Activated naive CD4-positive, alpha-beta T cell (primary cell): ENCODE measurements at places on chromosomes 7 and 10.

- DNase-seq, result no peak
Measured at GRCh38 chr7:127937066-127937680, 94.1 kb downstream of the LRRC4 start.

GRCh38 chr10:12605580-12606405 lies 256.4 kb downstream of the CAMK1D start:
- peak; percentile 50 for DNase-seq

DNA sequence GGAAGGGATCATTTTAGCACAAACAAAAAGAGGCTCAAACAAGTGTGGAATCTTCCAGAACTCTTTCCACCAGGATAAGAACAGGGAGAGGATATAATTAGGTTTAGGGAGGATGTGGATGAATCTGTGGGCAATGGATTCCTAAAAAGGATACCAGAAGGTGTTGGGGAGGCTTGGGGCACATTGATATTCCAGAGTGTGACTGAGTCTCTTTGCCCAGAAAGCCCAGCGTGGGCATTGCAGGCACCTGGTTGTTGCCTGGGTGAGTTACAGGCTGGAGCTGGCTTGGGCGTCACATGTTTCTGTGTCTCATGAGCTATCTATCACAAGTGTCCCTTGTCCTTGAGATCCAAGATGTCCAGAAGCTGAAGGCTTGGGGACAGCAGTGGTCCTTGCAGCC lies 3.3 kb downstream of the COL26A1 start:
- DNase-seq, result no peak

DNA sequence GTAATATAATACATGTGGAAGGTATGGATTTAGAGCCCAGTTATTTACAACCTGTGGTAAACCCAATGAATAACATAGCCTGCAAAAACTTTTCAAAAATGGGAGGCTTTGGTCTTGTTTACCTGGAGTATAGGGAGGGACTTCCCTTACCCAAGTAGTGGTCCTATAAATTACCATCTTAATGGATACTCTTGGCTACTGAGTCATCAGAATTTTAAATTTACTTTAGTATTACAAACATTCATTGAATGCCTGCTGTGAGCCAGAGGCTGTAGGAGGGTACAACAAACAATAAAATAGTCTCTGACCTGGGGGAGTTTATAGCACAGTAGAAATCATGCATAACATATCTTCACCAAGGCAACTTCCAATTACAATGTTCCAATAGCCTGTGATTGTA lies 365.1 kb downstream of the BBS9 start:
- DNase-seq, result no peak

- DNase-seq, result no peak
Measured at GRCh38 chr10:110794808-110795207, 76.9 kb upstream of the PDCD4 start.

DNA sequence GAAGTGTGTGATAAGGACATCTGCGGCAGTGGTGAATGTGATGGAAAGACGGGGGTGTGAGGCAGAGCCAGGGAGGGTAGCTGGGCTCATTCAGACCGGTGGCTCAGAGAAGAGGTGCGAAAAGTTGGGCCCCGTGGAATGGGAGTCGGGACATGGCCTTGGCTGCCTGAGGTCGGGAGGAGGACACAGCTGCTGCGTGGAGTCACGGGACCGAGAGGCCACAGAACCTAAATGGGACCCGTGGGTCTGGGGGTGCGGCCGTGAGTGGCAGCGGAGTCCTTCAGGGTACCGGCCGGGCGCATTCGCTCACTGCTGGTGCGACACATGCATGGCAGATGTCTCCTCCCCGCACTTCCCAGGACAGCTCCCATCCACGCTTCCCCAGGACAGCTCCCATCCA lies 22.9 kb upstream of the LARP4B start:
- no peak for DNase-seq

DNA sequence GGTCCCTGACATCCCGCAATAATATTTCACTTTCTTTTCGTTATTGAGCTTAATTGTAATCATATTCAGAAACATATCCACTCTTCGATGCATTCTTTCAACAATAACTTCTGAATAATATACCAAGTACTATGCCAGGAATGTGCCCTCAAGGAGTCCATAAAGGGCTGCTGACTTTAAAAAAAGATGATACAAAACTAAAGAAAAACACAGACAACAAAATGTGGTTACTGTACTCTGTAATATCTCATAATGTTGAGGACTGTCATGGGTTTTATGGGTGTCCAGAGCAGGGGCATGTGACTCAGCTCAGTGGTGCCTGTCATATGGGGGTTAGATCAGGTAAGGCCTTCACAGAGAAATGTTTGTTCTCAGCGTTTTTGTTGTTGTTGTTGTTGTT lies 73.7 kb downstream of the ARL4A start:
- no peak for DNase-seq

DNA sequence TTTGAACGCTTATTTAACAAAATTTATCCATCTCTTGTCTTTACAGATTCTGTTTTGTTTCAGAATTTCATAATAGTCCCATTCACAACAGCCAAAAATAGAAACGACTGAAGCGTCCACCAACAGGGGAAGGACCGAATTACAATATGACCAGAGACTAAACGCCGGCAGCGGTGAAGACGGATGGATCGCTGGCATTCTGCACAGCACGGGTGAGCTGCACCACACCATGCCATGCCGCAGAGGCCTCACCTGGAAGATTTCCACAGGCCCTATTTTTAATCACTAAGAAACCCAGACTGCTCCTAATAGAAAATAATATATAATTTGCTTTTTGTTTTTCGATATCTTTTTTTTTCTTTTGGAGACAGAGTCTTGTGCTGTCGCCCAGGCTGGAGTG lies 91.0 kb downstream of the ELFN1 start:
- no peak for DNase-seq

GRCh38 chr10:56319386-56319785 lies 41.7 kb downstream of the ZWINT start:
- DNase-seq, result no peak

GRCh38 chr7:155381852-155382801 lies 75.8 kb upstream of the EN2 start:
- DNase-seq, result no peak

GRCh38 chr7:26153823-26154783 lies 2.1 kb downstream of the NFE2L3 start:
- DNase-seq, result no peak

DNA sequence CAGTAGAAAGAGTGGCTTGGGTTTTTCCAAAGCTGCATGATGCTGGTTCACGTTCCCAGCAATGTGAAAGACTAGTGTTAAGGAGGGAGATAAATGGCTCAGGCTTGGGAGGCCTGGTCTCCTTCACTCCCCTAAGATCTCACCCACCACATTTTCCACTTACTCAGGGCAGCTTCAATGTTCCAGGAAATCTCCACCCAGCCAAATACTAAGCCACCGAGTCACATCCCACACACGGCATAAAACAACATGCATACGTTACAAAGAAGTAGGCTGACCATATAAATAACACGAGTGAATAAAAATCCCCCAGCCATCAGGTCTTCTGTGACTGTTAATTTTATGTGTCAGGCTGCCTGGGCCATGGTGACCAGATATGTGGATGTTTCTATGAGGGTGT lies 303.5 kb downstream of the SFMBT2 start:
- no peak for DNase-seq

GRCh38 chr10:31590023-31590800 lies 271.2 kb downstream of the ZEB1 start:
- no peak for DNase-seq

DNA sequence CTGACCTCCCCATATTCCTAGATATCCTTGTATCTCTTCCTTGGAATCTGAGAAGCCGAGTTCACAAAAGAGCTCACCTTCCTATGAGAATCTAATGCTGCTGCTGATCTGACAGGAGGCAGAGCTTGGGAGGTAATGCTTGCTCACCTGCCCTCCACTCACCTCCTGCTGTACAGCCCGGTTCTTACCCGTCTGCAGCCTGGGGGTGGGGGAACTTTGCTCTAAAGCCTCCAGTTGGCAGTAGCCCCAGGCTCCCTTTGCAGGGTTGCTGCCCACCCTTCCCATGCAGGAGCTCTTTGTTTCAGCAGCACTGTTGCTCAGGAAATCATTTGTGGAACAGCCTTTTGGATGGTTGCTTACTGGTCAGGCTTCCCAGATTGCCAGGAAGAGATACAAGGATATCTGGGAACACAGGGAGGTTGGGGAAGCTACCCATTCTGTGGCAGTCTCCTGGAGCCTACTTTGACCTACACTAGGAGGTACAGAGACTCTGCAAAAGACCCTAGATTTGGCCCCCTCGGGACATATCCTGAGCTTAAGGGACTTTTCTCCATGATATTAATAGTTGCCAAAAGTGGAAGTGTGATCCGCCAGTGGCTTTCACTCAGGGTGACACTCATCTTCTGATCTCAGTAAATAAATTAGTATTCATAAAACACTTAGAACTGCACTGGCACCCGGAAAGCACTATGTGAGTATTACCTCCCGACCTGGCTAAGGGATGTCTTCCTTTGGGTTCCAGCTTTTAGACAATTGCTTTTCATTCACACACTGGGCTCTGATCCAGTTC lies 363.7 kb upstream of the PODXL start:
- DNase-seq, result no peak

- DNase-seq, result no peak
Measured at GRCh38 chr7:124497176-124497575, 268.4 kb downstream of the GPR37 start.

GRCh38 chr7:116231543-116231942 lies 21.2 kb downstream of the TES start:
- no peak for DNase-seq

DNA sequence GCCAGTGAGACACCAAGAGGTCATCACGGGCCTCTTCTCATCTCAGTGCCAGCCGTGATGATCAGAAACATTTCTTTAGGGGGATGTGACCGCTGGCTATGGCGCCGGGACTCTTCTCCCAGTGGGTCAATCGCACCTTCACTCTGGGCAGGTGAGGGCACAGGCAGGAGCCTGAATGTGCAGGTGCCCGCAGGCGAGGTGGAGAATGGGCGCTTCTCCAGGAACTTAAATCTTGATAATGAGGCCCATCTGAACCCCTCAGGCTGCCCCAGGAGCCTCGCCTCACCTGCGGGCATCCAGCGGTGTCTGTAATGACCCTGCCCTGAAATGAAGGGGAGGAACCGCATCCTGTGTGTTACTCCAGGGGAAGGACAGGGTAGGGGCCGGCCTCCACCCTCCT lies 204.7 kb downstream of the ADARB2 start:
- DNase-seq, result no peak

DNA sequence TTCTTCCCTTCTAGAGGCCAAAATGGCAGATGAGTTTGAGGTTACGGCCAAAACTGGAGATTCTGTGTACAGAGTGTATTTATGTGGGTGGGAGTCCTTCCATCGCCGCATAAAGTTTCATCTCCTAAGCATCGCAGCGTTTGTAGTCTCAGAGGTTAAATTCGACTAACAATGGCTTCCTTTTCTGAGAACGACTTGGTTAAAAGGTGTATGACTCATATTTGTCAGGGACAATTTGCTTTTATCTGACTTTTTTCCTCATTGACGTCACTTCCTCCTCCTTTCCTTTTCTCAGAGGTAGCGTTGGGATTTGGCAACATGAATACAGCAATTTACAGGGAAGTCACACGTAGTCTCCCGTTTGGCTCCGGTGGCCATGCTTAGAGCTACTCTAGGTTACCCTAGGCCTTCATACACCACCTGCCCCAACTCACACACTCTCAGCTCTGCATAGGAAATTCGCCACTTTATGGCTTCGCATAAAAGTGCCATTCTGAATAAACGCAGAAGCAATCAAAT lies 37.6 kb upstream of the TCF7L2 start:
- no peak for DNase-seq
